SHP77 treated with DMSO at 0.1 percent for 48 hours (cell line): ENCODE measurements at places on chromosomes 2 and 18.

GRCh38 chr2:42513252-42513918 lies 19.6 kb upstream of the KCNG3 start:
- no peak for DNase-seq

DNA sequence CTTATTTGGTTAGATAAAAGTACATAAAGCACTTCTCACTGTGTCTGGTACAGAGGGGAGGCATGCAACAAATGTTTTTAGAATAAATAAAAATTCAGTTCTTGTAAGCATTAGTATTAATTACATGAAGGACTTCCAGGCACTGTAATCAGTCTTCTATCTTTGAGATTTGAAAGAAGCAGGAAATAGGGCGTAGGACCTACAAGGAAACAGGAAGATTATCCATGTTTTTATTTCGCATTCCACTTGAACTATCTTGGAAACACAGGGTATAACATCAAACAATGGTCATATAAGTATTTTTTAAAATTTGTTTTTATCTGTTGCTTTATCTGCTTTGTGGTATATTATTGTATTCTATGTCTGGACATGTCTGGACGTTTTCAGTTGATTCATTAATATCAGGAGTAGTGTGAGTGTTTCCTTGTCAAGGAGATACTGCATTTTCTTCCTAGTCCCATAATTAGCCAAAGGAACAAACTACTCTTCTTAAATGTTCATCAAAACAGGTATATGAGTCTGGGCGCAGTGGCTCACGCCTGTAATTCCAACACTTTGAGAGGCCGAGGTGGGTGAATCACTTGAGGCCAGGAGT lies 32.5 kb downstream of the BMPR2 start:
- no peak for DNase-seq

DNA sequence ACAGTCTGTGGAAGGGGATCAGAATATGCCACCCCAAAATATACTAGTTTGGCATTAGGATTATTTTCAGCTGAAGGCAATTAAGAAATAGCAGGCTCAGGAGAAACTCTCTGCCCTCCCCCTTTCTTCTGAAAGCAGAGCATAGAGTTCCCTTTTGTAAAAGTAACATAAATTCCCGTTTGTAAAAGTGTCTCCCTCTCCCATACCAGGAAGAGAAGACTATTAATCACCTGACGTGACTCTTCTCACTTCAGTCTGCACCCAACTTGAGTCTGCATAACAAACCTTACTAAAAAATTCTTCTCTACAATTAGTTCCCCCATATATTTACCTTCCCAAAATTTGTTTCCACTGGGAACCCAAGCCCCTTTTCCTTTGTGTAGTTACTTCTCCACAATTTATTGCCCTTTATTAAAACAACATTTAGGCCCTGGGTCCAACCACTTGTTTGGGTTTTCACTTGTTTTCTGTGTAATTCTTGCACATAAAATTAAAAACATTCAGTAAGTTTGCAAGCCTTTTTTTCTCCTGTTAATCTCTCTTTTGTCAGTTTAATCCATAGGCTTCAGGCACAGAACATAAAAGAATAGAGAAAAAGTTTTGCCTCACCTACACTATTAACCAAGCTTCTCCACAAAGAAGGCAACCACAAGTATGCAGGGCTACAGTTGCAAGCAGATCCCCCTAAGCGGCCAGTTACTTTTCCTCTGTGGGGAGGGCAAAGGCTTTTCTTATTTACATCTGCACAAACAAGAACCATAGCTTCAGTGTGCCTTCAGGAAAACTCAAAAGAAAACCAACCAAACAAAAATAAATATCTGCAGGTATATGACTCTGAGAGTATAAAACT lies 107.6 kb upstream of the MSH2 start:
- DNase-seq: no peak

- no peak for DNase-seq
Observed at GRCh38 chr2:28363686-28364280, 28.9 kb upstream of the FOSL2 start.

- DNase-seq: no peak
Observed at GRCh38 chr2:58106896-58107295, 60.3 kb downstream of the VRK2 start.

DNA sequence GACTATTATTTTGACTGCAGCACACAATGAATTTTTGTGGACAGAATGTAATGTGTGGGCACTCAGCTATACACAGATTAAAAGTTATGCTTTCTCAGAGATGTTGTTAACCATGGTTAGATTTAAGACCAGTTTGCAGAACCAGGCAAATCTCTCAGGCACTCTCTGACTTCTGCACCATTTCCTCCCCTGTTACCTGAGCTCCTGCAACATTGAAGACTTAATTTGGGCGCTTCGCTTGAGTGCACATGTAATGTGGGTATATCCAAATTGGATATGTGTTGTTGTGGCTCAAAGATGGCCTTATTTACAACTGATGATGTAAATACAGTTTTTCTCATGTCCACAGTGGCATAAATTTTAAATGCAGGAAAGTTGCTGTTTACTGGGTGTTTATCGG lies 469.4 kb downstream of the PTPRM start:
- DNase-seq: no peak

GRCh38 chr2:5098286-5098685 lies 593.9 kb upstream of the SOX11 start:
- no peak for DNase-seq

DNA sequence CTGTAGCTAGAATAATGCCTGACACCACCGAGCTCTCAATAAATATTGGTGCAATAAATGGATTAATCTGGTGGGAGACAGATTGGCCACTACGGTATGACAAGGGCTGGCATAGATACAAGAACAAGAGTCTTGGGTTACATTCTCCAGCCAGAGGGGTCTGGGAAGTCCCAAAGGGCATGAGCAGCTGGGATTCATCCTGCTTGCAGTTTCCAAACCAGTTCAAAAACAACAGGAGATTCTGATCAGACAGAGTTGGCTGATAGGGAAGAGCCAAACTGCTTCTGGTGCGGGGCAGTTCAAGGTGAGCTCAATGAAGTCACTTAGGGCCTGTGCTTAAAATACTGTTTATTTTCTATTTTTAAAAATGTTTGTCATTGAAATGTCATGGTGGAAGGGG lies 266.9 kb downstream of the TNS1 start:
- no peak for DNase-seq

DNA sequence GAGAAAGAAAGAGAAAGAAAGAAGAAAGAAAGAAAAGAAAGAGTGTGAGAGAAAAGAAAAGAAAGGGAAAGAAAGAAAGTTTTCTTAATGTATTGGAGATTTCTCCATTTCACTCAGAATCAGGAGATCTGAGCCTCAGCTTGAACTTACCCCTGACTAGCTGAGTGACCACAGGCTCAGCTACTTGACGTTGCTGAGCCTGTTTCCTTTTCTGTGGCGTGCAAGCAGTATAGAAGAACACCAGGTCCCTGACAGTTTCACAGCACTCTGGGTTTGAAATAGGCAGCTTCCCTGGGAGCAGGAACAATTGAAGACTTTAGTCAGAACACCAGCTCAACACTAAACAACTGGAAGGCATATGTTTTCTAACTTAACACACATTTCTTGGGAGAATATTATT lies 44.7 kb downstream of the MARCO start:
- DNase-seq: no peak

- peak; percentile 51 for DNase-seq
Observed at GRCh38 chr2:66553370-66553769, 118.4 kb downstream of the MEIS1 start.

DNA sequence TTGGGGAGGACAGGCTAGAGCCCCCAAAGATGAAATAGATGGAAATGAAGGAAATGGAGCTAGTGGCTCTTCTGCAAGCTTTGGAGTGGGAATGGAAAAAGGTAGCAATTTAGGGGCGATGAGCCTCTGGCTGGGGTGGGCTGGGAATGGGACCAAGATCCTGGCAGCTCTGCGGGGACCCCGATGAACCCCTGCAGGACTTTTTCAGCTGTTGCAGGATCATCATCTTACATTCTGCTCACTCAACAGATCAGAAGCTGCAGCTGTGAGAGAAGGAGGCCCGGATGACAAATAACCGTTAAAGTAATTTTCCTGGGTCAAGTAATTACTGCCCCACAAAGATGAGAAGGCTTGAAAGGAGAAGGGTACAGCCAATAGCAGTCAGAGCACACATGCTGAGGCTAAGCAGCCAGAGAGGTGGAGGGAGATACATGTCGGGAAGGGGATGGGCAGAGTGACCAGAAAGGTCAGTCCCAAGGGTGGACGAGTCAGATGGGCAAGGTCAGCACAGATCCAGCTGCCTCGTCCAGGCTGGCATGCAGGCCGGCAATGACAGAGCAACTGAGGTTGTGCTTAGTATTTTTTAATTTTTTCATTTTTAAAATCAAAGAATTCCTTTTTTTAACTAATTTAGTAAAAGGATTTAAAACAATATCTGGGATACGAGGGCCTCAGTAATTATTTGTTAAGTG lies 245.0 kb upstream of the RAB6C start:
- DNase-seq: no peak

DNA sequence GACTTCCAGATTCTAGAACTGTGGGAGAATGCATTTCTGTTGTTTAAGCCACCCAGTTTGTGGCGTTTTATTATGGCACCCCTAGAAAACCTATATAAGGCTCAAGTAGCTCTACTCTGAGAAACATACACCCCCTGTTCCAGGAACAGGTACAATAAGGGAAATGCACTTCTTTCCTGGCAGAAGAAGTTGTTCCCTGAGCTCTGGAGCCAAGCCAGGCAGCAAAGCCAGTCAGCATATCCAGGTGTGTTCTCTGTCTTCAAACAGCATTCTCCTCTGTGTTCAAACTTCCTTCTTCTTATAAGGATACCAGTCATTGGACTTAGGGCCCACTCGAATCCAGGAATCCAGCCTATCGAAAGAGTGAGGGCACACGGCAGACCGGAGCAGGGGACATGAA lies 96.5 kb downstream of the TPGS2 start:
- DNase-seq: no peak

DNA sequence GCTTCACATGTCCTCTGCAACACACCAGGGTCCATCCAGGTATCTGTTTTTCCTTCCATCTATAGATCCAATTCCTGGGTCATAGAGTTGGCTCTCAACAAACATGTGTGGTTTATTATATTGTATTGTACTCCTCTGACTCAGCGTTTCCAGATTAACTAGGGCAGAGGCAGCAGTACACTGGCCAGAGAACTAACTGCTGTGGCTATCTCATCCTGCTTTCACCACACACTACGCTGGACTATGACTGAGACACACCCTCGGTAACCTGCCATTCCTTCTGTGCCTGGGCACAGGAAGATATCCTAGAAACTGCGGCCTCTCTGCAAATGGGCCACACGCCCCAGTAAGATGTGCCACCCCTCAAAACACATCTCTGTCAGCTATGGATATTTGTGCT lies 159.8 kb upstream of the STK17B start:
- peak; percentile 76 for DNase-seq

- no peak for DNase-seq
Observed at GRCh38 chr2:151891566-151892194, 63.5 kb upstream of the ARL5A start.

- peak; percentile 41 for DNase-seq
Observed at GRCh38 chr2:211351987-211352386, 795.6 kb downstream of the CPS1 start.

- no peak for DNase-seq
Observed at GRCh38 chr2:126825316-126825715, 73.4 kb upstream of the TEX51 start.

- DNase-seq: peak; percentile 6
Observed at GRCh38 chr2:105397025-105397722, 1.7 kb downstream of the FHL2 start.

DNA sequence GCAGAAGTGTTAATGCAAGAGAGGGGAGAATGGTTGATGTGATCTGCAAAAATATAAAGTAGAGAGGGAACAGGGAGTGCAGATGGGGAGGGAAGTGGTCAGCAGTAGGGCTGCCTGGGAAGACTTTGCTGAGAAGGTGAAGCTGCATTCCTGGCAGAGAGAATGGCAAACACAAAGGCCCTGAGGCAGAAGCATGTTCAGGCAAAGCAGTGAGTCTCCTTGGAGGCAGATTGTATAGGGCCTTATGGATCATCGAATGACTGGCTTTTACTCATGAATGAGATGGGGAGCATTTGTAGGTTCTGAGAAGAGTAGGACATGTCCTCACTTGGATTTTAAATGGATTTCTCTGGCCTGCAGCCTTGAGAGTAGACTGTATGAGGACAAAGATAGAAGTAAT lies 9.5 kb downstream of the ITGA6 start:
- no peak for DNase-seq

GRCh38 chr2:85181844-85182456 lies 48.8 kb downstream of the TCF7L1 start:
- DNase-seq: no peak

GRCh38 chr18:54183390-54183789 lies 41.1 kb downstream of the MBD2 start:
- DNase-seq: no peak

GRCh38 chr2:61425605-61426155 lies 45.2 kb downstream of the USP34 start:
- DNase-seq: no peak

DNA sequence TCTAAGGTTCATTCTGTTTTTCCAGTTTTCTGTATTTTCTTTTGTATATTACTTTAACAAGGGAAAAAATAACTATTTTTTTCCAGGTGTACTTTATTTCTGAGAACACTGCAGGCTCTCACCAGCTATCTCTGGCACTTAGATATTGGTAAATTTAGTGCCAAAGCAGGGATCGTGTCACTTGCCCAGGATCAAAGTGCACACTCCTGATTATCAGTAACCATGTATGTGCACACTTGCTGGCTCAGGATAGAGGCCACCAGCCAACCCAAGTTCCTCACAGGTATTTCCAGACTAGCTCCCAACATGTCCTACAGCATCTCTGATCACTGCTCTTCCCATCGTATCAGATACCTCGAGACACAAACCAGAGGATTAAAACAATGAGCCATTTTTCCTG lies 5.8 kb upstream of the FZD5 start:
- no peak for DNase-seq

GRCh38 chr2:135904341-135904989 lies 28.2 kb upstream of the MCM6 start:
- no peak for DNase-seq

DNA sequence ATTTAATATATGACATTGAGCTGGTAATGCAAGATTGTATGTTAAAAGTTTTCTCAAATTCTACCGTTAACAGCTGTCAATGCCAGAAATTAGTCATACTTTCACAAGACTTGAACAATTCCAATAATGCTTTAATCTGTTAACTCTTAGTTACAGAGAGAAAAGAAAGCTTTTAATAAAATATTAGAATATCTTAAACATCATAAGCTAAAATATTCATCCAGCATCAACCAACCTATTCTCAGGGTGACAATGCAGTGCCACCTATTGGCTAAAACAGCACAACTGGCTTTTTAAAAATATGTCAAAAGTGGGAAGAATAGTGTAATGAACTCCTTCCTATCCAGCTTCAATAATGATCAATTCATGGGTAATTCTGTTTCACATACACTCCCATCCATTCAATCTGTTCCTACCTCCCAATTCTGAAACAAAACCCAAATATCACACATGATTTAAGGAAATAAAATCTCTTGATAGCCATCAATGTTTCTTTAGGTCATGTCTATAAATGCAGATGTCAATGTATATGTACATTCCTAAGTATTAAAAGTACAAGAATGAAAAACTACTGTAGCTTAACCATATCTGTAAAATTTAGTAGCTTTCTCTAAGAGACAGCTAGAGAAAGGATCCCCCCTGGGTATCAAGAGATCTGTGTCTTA lies 79.8 kb upstream of the CCDC141 start:
- no peak for DNase-seq

GRCh38 chr2:20992201-20992711 lies 51.6 kb downstream of the APOB start:
- DNase-seq: no peak

- no peak for DNase-seq
Observed at GRCh38 chr2:223856584-223856983, 19.2 kb upstream of the AP1S3 start.
